ENCODE measurements at places on chromosomes 4 and X.

DNA sequence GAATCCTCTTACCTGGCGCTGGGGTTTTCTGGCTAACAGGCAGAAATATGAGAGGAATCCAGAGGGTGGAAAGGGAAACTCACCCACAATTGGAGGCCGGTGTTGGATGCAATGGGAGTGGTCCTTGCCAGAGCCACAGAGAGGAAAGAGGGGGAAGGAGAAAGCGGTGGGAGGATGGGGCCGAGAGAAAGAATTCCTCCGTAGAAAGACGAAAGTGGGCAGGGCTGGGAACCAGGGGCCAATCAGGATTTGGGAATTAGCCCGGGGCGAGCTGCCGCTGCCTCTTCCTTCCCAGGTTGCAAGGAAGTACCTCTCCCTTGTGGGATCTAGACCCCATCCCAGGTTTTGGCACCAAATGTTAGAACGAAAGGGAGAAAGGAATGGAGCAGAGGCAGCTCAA lies 83.1 kb upstream of the SPIN4 start:
- no peak for DNase-seq

- DNase-seq = peak; percentile 69
Measured at GRCh38 chr4:33063241-33063640, 2343.1 kb downstream of the PCDH7 start.

GRCh38 chrX:53324803-53325202 lies 43.4 kb upstream of the IQSEC2 start:
- DNase-seq = no peak

DNA sequence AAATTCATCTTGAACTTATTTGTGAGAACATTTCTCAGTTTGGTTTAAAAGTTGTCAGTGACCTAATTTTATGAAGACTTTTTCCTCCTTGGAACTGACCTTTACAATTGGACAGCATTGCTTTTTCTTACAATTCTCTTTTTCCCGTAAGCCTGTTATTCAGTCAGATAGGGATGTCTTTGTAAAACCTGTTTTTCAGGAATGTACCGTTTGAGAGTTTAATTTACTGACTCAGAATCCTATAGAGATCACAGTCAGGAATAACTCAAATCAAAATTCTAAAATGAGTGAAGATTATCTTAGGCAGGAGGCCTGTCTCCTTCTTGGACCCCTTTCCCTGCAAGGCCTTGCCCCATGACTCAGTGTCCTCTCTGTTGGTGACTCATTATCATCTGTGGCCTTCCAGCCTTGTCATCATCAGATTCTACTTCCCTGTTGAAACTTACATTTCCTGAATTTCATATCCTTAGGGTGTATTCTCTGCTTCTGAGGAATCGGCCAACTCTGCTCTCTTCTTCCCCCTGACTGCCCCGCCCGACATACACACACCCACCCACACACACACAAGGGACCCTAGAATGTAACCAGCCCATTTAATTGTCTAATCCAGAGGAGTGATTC lies 99.8 kb downstream of the ARHGAP10 start:
- DNase-seq = peak; percentile 95

DNA sequence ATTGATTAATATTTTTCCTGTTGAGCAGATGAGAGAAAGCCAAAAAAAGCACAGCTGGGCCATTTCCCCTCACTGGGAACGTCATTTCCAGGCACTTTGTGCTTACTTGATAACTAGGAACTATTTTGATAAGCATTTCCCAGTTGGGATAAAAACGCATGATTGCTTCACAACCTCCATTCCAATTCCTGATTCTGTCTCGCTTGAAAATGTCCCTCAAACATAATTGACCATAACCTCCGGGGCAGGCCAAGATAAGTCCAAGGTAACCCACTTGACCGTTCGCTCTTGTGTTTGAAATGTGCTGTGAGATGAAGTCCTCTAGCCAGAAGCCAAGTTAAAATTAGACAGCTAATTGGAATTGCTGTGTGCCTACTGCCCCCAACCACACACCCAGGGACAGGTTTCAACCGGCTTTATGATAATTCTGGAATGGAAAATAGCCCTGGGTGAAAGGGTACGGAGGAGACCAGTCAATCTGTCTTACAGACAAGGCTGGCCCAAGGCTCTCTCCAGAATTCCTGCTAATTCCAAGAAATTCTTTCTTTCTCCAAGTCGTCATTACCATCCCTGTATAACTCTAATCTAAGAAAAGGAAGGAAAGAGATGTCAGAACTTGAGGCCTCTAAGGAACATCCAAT lies 137.1 kb downstream of the MID1 start:
- DNase-seq = no peak

- peak; percentile 38 for DNase-seq
Measured at GRCh38 chr4:111934314-111934713, 210.9 kb upstream of the FAM241A start.

DNA sequence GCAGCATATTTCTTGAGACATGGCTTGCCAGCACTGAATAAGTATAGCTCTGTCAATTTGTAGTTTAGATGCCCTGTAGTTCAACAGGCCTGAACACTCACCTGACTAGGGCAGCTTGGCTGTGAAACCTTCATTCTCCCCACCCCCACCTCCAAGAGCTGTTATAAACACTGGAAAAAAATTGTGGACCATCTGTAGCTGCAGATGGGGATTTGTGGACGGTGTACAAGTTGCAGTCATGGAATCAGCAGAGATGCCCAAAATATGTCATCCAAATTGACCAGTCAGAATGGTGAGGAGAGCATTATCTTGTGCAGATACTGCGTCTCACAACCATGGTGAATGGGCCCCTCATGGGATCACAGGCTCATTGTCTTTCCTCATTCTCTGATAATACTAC lies 76.2 kb upstream of the PAQR3 start:
- no peak for DNase-seq

GRCh38 chrX:66221856-66222255 lies 57.8 kb downstream of the HEPH start:
- DNase-seq = no peak

DNA sequence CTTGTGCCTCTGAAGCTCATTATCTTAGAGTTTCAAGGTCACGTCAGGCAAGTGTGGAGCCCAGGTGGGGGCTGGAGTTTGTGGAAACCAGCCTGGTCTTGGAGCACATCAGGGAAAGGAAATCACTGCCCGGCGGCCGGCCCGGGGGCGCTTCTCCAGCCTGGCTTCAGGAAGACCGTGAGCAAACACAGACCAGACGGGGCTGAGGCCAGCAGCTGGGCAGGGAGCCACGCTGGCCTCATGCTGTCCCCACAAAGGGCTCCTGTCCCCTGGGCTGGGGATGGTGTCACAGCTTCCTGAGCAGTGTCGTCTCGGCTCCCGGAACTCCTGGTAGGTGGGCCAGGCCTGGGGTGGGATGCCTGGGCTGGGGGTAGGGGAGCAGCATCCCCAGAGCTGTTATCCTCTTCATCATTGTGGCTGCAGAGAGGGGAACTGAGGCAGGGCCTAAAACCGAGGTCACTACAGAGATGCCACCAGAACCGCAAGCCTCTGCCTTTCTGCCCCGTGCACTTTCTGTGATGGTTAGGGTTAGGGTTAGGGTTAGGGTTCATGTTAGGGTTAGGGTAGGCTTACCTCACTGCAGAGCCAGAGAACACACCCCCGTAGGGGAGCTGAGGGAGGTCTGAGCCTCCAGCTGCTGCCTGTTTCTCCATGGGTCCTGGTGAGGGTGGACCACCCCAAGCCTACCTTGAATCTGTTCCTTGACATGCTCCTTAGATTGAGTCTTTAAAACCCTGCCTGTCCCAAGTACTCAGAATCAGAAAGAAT lies 77.5 kb downstream of the HTRA3 start:
- DNase-seq = no peak

All from GM23248 (cell line).